ENCODE measurements at places on chromosomes 2 and 18. TPM values are rescaled to one million over a fixed set of nuclear protein-coding genes. Genes with fewer than 3 reads are reported as not detected.

GDF7 gene
- polyA plus RNA-seq: 0.23 TPM

ZAP70 gene
- 2.4 TPM for polyA plus RNA-seq

ARHGAP25 gene
- 6.8 TPM for polyA plus RNA-seq

CDKL4 gene
- 2.8 TPM for polyA plus RNA-seq

FHL2 gene
- polyA plus RNA-seq: 6.8 TPM

GRCh38 chr18:46421973-46422551 lies 235.0 kb downstream of the LOXHD1 start:
- no peaks in the 10 kb centered on the region for H3K27me3 ChIP-seq
- H3K4me3 ChIP-seq: no peak overlapping the region
- H3K36me3 ChIP-seq: no peaks in the 10 kb centered on the region
- no peak for DNase-seq

- no peak overlapping the region for H3K4me3 ChIP-seq
- peak overlapping the region; percentile 94 for H3K27ac ChIP-seq
- peak; percentile 89 for DNase-seq
These were observed 135.4 kb upstream of the MGAT5 start for GRCh38 chr2:134118279-134119116.

DNA sequence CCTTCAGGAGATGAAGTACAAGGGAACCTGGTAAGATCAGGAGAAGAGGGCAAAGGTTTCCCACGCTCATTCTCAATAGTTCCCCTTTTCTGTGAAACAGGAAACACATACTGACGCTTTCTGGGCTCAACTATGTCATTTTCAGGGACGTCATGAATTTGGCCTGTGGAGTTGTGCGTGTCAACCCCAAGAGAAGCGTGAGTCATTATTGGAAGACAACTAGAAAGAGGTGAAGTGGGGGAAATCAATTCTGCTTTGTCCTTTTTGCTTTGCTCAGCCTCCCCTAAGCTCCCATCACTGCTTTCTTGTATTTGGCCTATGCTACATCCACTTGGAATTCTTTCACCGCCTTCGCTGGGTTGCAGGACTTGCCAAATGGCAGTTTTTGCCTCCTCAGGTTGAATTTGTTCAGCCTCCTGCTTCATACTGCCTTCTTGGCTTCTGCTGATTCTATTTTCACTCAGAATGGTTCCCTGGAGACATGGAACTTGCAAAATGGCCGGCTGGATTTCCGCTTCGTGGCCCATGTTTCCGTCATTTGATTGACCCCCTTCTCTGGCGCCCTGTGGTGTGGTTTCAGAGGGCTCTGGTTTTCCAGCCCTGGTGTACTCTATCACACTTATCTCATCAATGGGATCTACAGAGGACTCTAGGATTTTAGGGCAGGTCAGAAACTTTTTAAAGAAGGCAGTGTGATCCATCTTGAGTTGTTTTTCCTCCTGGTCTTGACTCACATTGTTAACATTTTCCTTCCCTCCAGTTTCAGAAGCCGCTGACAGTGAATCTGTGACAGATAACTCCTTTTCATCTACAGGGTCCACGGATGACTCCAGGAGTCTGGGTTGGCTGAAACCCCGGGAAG lies 93.3 kb downstream of the ALPK2 start:
- no peaks in the 10 kb centered on the region for H3K27me3 ChIP-seq
- H3K36me3 ChIP-seq: no peaks in the 10 kb centered on the region
- no peak for DNase-seq
- H3K27ac ChIP-seq: no peak overlapping the region
- no peak overlapping the region for H3K4me3 ChIP-seq

DNA sequence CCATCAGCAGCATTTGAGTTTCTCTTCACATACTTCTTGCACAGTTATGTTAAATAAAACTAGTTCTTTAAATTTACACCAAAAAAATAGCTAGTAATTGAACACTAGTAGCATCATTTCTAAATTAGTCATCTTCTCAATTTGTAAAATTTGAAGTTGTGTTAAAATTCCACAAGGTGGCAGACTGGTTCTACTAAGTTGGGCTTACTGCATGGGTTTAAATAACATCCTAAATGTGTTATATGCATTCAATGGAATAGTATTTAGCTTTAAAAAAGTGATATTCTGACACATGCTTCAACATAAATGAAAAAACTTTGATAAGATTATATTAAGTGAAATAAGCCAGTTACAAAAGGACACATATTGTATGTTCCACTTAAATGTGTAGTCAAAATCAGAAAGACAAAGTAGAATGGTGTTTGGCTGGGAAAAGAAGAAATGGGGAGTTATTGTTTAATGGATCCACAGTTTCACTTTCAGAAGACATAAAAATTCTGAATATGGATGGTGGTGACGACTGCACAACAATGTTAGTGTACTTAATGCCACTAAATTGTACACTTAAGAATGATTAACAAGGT lies 28.7 kb upstream of the RPRD1A start:
- no peaks in the 10 kb centered on the region for H3K36me3 ChIP-seq
- H3K4me1 ChIP-seq: no peaks in the 10 kb centered on the region
- no peak overlapping the region for H3K4me3 ChIP-seq
- H3K27ac ChIP-seq: no peak overlapping the region
- no peak for DNase-seq
- H3K27me3 ChIP-seq: no peaks in the 10 kb centered on the region

- peaks cover 37% of the 10 kb centered on the region for H3K27me3 ChIP-seq
- H3K4me1 ChIP-seq: no peaks in the 10 kb centered on the region
- DNase-seq: no peak
- no peak overlapping the region for H3K4me3 ChIP-seq
These were observed 371.6 kb downstream of the EIPR1 start for GRCh38 chr2:3005859-3006501.

DNA sequence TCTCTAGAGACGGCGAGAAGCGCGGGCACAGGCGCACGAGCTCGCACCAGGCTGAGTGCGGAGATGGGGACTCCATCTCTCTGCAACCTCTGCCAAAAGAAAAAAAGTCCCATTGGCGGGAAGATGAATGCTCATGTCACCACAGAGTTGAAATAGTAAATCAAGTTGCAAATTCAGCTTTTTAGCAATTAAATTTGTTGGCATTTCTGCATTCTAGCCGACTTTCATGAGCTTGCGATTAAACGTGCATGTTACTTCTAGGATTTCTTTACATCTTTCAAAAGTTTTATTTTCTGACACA lies 588 bp downstream of the CHAC2 start:
- H3K4me3 ChIP-seq: peak overlapping the region; percentile 79
- DNase-seq: peak; percentile 83
- H3K4me1 ChIP-seq: peaks cover 16% of the 10 kb centered on the region

- H3K36me3 ChIP-seq: no peaks in the 10 kb centered on the region
- H3K27ac ChIP-seq: no peak overlapping the region
- H3K27me3 ChIP-seq: no peaks in the 10 kb centered on the region
- DNase-seq: no peak
These were observed 111.0 kb upstream of the ANKRD30BL start for GRCh38 chr2:132272713-132273112.

GRCh38 chr2:42369532-42370229 lies 8.7 kb upstream of the COX7A2L start:
- H3K4me1 ChIP-seq: peaks cover 4% of the 10 kb centered on the region
- no peak overlapping the region for H3K4me3 ChIP-seq
- no peak for DNase-seq
- H3K27ac ChIP-seq: no peak overlapping the region
- H3K27me3 ChIP-seq: no peaks in the 10 kb centered on the region

DNA sequence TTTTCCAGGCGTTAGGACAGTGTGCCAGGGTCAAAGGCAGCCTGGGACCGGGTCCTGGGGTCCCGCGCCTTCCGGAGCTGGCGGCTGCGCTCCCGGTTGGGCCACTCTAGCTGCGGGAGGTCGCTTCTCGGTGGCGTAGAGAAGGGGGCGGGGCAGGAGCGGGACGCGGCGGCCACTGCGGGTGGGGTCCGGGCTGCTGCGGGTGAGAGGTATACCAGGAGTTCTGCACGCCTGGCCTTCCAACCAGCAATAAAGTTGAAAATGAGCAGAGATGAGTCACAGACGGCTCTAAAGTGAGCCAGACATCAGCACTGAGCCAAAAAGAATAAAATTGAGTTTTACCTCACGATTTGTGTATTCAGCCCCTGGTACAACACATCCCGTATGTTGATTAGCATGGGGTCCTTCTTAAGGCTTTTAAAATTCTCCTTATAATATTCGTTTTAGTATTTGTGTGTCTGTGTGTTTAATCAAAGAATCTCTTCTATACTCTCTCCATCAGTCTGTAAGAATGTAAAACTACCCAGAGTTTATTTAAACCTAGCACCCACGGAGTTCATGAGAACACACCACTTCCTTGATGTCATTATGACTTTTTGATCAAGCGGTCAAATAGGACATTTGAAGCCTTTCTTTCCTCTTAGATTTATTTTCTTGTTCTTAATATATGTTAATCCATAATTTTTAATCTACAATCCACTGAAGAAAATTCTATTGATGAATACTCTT lies at the start of gene C1GALT1C1L:
C1GALT1C1L (minus strand) TSS at position 108 of the 729 bp plus-strand sequence; CDS start at position 1, 107 bp downstream.
- H3K27me3 ChIP-seq: no peaks in the 10 kb centered on the region
- H3K36me3 ChIP-seq: no peaks in the 10 kb centered on the region
- H3K4me1 ChIP-seq: no peaks in the 10 kb centered on the region
- no peak within 1 kb of the TSS for H3K27ac ChIP-seq
- peak within 1 kb of the TSS; percentile 41 for H3K4me3 ChIP-seq
- DNase-seq: peak; percentile 51
